BJ (cell line): ENCODE measurements at places on chromosomes 3 and 15.

GRCh38 chr3:143412084-143412483 is 292.5 kb downstream of the CHST2 start:
- no peak for DNase-seq

- DNase-seq: no peak
These were observed 1105.9 kb downstream of the NAALADL2 start for GRCh38 chr3:175965036-175965435.

DNA sequence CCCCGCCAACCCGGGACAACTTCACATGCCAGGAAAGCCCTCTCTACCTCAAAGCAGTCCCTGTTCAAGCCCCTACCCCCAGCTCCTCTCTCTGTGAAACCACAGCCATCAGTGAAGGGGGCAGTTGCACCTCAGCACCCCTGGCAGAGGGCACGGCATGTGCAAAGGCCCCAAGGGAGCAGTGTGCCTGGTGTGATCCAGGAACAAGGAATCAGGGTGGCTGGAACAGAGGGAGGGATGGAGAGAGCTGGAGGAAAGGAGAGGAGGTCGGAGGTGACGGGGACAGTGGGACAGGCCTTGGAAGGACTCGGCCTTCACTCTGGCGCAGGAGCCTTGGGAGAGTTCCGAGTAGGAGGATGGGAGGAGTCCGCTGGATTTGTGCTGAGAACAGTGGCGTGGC is 26.5 kb upstream of the IQSEC1 start:
- DNase-seq: no peak

- DNase-seq: no peak
These were observed 7.4 kb downstream of the MESD start for GRCh38 chr15:80982205-80982604.

- DNase-seq: no peak
These were observed 71.2 kb downstream of the FAM43A start for GRCh38 chr3:194756791-194757325.

DNA sequence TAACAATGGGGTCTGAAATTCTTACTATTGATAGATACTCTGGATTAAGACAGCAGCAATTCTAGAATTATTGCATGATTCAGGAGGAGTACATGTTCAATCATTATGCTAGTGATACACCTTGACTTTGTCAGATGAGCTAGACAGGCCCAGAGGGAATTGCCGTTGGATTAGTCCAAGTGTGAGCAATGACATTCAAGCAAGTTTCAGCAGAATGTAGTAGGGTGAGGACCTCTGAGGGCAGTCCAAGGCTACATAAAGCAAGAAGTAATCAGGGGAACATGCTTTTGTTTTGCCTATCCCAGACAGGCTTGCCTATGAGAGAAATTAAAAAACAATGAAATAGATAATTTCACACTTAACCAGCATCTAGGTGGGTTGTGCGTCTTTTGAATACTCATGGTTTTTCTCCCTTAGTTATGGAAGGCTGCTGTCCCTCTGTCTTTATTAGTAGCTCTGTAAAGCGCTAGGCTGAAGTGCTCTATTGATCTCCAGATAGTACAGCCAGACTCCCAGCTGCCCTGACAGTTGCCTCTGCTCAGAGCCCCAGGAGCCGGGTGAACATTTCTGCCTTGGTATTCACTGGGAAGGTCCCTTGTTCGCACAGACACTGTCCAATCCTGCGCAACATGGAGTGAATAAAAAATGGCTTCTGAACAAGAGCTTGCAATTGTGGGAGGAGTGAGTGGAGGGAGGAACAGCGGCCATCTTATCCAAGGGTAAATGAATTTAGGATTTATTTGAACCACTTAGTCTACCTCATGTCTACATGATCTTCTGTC is 316.6 kb upstream of the ONECUT1 start:
- DNase-seq: no peak

DNA sequence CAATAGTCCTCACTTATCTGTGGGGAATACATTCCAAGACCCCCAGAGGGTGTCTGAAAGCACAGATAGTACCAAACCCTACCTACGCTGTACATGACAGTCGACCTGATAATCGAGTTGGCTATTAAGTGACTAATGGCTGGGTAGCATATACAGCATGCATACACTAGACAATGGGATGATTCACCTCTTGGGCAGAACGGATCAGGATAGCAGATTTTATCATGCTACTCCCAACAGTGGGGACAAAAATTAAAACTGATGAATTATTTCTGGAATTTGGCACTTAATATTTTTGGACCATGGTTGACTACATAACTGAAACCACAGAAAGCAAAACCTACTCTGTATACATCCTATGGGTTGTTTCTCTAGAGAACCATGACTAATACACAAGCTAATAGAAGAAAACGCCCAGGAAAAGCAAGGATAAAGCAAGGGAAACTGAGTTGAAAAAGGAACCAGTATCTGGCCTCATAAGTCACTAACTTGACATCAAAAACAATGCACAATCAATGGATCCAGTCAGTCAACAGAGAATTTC is 15.5 kb downstream of the ATG3 start:
- no peak for DNase-seq

- DNase-seq: no peak
These were observed 65.1 kb downstream of the AP4E1 start for GRCh38 chr15:50973605-50974004.

DNA sequence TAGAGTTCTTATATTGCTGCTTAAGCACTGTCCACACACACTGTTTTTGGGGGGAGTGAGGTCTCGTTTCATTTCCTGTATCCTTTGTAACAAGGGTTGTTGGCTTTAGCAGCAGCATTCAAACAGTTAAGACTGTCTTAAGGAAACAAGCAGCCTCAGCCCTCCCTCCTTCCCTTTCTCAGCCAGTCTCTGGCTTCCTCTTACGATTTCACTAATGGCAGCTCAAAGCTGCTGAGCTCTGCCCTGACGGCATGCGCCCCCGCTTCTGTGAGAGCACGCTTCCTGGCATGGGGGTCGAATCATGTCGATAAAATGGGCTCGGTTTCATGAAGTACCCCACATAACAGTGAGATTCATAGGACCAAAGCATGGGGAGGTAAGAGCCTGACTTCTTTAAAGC is 105.0 kb downstream of the KLHL25 start:
- DNase-seq: no peak

DNA sequence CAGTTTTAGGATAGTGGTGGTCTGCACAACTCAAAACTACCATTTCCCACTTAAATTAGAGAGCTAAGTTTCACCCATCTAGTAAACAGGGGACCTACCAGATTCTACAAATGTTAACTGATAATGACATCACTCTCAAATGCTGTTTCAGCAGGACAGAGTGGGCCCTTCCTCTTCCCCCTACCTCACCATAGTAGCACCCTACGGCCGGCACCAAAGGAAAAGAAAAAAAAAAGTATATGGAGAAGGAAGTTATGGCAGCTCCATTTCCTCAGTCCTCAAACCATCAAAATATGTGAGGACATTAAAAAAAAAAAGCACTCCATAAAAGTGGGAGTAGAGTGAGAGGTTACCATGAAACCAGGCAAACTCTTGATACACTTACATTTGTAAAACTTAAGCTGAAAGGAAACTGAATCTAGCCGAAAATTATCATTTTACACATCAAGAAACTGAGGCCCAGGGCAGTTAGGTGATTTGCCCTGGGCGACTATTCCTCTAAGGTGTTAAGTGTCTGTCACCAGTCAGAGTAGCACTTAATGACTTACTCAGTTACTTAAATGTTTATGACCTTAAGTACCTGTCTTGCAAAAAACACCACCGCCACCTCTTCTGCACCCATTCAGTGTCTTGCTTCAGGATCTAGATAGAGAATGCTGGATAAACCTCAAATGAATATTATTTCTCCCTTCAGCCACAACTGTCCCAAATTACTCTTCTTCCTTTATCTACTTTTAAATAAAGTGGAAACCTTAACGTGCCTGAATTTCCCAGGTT is 2.7 kb downstream of the MSL2 start:
- DNase-seq: no peak

DNA sequence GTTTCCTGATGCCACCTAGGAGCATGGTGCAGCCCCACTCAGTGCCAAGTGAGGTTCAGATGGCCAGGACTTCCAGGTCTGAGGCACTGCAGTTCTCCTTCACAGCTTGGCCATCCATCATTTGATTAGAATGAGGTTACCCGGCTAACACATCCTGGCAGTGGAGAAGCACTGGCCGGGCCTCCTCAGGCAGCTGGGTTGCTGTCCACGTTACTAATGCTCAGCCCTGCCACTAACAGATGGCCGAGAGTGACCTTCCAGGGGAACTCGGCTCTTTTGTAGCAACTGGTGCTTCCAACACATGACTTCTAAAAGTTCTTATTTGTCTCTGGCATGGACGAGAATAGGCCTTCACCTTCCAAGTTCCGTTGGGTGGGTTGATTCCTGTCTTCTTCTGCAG is 204.6 kb upstream of the CFAP20DC start:
- no peak for DNase-seq

DNA sequence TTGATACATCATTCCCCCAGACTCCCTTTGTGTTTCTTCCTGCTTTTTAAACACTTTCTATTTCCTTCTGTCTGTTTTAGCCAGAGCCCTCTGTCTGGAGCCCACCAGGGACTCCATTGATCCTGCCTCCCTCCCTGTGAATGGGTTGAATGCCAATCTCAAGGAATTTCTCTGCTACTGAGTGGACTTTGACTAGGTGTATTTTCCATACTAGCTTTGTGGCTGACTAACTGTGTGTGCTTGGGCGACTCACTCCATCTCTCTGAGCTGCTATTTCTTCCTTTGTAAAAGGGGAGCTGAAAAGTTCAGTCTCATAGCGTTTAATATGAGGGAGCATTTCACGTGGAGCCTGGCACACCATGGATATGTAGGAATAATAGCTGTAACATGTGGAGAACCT is 98.8 kb downstream of the EEFSEC start:
- no peak for DNase-seq

GRCh38 chr3:189229196-189229828 is 57.5 kb downstream of the TPRG1 start:
- no peak for DNase-seq

- no peak for DNase-seq
These were observed 1.5 kb downstream of the CRYBG3 start for GRCh38 chr3:97823046-97824004.

GRCh38 chr3:147846854-147847478 is 437.8 kb downstream of the ZIC1 start:
- DNase-seq: no peak

DNA sequence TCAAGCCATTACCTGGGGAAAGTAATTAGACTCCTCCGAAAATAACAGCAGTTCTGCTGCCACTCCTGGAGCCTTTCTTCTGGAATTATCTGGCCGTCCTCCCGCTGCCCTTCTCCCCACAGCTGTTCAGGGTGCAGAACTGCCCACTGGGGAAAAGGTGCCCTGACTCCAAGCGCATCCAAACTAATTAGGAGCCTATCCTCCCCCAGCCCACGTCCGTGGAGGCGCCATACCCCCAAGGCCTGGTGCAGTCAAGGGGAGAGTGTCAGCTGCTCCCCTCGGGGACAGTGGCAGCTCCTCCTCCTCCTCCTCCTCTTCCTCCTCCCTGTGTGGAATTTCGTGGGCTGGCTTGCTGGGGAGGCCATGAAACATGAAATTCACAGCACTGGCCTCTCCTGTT is 177.2 kb downstream of the XXYLT1 start:
- DNase-seq: no peak

GRCh38 chr3:56076746-56077145 is 391.5 kb downstream of the ERC2 start:
- no peak for DNase-seq

- no peak for DNase-seq
These were observed 14.8 kb upstream of the FSIP1 start for GRCh38 chr15:39797407-39797806.

DNA sequence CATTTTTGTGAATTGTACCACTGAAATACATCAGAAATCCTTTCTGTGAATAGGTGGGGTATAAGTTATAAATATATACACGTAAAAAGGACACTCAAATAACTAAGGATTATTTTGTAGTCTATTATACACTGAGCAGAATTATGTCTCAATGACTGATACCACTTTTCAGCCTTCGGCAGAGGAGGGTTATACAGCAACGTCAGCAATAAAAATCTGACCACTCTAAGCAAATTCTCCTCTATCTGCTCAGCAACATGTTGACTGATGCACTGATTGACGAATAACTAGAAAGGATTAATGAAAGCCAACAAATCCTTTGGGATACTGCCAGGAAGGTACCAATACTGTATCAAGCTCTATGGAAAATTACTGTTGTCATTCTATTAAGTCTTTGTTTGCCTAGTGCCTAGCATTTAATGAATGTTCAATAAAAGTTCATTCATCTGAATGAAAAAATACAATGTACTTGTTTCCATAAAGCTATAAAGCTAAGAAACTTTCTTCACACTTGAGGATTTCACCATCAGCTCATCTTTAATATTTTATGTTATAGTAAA is 5.2 kb downstream of the ARPP19 start:
- DNase-seq: no peak

DNA sequence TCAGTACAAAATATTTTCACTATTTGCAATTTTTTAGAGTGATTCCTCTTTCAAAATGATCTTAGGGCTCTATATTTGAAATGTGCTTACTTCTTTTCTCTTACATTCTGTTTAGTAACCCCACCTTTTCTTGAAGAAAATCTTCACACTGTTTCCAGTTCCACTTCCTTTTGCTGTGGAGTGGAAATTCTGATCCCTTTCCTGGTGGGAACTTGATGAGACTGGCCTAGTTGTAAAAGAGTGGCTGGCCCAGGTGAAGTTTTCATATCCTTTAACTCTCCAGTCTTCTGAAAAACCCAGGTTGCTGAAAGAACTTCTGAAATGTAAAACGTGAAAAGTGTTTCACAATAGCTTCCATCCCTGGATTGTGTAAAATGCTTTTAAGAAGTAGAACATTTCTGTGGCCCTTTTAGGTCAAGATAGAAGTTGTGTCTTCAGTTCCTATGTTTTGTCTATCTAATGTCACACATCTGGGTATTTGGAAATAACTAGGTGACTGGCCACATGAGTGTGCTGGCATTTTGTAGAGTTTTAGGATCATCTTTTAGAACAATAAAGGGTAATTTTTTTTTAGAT is 84.8 kb upstream of the LRIG1 start:
- no peak for DNase-seq

DNA sequence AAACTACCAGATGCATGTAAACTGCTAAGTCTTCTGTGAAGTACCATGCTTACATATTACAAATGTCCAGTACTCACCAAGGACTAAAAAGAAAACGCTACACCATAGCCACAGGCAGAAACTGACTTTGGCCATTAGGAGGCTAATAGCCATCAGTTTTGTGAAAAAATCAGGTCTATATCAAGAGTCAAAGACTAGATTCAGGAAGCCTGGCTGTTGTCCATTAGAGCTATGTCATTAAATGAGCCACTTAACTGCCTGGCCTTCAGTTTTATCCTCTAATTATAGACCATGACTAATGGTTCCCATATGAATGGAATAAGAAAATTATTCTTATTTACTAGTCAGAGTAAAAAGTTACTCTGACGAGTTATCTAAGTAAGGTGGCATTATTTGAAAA is 144.1 kb downstream of the VPS13C start:
- DNase-seq: peak; percentile 76
